ENCODE measurements at places on chromosomes 12 and 14.

DNA sequence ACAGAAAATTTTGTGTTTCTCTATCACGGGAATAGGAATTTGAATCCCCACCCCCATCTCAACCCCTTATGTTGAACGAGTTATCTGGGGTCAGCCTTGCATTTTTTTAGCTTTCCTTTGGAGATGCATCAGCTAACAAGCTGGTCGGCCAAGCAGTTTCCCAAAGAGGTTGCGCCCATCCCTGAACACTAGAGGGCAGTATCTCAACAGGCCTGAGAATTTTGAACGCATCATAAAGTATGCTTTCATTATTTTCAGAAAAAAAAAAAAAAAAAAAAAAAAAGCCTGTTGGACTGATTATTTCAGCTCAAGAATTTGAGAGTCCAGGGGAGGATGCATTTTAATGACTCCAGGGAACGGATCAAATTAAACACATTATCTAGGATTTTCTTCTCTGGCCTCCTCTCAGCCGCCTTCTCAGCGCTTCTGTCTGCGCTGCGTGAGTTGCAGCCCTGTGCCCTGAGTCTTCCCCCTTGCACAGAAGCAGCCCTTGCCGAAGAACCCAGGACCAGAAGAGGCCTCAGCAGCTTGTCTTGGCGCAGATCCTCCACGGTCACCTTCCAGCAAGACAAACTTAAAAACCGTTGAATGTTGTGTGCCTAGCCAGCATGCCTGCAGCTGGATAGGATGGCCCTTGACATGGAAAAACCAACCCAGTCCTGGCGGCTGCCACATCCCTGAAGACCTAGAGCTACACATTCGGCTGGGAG lies 76.6 kb upstream of the GZMB start:
- peak; percentile 12 for DNase-seq

DNA sequence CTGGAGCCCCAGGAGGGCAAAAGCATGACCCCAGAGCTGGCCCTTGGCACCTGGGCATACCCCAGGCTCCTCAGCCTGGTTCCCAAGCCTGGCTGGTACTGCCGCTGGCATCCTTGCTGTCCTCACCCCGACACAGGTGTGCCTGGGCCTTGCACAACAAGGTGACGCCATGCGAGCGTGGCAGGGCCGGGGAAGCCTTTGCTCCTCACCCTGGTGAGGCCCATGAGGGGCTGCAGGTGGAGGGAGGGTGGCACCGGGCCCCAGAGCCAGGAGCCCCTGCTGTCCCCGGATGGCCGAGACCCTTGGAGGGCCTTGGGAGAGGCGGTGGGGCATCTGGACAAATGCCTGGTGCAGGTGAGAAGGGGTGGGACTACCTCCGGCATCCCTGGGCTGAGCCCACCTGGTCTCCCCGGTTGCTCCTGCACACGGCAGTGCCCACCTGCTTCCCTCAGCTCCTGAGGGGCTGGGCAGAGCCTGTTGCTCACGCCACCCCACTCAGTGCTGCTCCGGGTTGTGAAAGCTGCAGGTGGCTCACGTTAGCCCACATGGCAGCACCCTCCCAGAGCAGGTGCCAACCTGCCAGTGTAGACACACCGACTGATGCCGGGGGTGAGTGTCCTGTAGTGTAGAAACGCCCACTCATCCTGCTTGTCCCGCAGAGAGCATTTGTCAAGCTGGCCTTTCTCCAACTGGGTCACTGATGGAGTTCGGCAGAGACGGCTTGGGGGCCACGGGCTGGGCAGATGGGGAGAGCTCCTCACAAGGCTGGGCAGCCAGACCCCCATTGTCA lies 24.6 kb upstream of the KIF26A start:
- DNase-seq = no peak

GRCh38 chr14:76472199-76472723 lies 96.3 kb downstream of the ESRRB start:
- no peak for DNase-seq

DNA sequence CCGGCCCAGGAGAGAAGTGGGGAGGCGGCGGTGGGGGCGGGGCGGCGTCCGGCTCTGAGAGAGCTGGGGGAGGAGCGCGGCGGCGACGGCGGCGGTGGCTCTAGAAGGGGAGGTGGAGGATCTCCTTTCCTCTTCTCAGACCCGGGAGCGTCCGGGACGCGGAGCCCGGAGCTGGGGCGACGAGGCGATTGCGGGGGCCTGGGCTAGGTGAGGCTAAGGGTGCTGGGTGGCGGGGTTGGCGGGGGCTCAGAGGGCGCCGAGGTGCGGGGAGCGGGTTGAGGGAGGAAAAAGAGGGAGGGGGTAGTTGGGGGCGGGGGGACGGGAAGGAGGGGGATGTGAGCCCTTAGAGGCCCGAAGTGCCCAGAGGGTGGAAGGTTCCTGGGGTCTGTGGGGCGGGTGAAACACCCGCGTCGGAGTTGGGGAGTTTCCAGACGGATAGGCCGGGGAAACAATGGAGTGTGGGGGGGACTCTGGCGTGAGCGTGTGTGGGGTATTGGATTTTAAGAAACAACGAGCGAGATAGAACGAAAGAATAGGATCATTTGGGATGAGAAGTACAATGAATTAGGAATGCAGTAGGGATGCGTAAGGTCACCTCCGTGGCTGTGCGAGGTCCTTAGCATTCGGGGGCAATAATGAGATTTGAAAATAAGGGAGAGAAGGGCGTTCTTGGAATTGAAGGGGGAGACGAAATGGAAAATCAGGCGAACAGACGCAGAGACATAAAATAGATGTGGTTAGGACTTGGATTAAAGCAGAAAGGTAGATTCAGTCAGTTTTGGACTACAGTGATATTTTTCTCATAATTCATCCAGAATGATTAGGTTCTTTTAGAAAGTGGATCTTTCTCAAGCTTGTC lies at the start of gene SPATS2:
TSS of gene SPATS2 (plus strand) at position 82 of the 859 bp plus-strand sequence. CDS start 93,551 bp downstream, outside the sequence.
- DNase-seq = no peak

DNA sequence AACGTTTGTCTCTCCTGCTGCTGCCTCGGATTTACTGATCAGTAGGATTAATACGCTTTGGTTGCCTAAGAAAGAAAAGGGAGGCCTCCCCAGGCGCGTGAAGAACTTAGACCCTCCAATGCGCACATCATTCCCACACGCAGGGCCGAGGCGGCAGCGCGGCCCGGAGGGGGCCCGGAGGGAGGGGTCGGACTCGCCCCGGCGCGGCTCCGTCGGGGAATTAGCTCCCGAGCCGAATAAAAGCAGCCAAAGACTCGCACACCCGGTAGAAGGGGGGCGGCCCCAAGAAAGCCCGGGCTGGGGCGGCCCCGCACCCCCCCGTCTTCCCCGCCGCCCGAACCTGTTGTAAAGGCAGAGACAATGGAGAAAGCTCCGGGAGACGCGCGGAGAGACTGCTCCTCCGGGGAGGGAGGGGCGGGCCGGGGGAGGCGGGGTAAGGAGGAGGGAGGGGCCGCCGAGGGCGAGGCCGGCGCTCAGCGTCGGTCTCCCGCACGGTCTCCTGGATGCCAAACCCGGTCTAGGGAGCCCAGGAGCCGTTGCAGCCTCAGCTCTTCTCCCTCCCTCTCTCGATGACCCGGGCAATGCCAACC lies at the start of gene NELL2:
TSS of gene NELL2 (minus strand) at position 362 of the 590 bp plus-strand sequence. CDS start 446 bp downstream, outside the sequence.
- DNase-seq = peak; percentile 48
